T-helper 1 cell (primary cell): ENCODE measurements at places on chromosomes 13 and 19.

- DNase-seq, result no peak
These were observed 17.2 kb upstream of the MCF2L start for GRCh38 chr13:112951674-112952371.

GRCh38 chr13:113937527-113938180, 36.2 kb downstream of the C13orf46 start:
- no peak for DNase-seq

GRCh38 chr13:94967183-94968039, 255.1 kb upstream of the SOX21 start:
- DNase-seq, result no peak

DNA sequence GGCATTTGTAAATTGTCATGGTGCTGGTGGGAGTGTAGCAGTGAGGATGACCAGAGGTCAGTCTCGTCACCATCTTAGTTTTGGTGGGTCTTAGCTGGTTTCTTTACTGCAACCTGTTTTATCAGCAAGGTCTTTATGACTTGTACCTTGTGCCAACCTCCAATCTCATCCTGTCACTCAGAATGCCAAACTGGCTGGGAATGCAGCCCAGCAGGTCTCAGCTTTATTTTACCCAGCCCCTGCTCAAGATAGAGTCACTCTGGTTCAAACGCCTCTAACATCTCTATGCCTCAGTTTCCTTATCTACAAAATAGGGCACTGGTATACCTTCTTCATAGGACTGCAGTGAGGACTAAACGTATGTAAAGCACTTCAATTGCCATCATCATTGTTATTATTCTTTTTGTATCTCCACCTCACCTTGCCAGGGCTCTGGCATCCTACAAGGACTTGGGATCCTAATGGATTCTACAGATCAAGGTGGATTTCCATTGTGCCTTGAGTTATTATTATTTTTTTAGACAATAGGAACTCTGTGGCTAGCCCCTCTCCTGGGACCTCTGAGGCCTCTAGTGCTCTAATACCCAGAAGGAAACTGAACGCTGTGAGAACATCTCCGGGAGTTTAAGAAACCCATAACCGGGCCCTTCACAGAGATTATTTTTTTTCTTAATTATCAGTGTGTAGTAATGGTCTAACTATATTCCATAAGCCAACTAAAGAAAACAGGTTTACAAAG, 69.0 kb upstream of the RGCC start:
- no peak for DNase-seq

DNA sequence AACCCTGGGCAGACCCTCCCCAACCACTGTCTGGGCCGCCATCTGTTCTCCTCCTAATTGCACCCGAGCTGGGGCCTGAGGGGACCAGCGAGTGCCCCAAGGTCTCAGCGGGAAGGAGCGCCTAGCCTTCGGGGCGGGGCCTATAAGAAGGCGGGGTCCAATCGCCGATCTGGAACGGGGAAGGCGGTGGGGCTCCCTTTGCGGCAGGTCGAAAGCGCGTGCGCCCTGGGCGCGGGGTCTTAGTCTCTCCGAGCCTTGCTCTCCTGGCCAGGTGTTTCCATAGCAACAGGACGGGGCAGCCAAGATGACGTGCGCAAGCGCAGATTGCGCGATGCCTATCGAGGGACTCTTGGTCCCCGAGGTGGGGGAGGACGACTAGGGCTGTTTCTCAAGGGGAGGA, 2.8 kb downstream of the MAST1 start:
- no peak for DNase-seq

GRCh38 chr13:35843272-35843671, 287.9 kb downstream of the DCLK1 start:
- DNase-seq, result no peak

GRCh38 chr13:47835470-47836228, 165.4 kb downstream of the SUCLA2 start:
- no peak for DNase-seq

- DNase-seq, result no peak
These were observed 9.8 kb downstream of the ATP13A1 start for GRCh38 chr19:19653597-19654147.
